T1000 (cell line): ENCODE measurements at places on chromosomes 1 and 21.

DNA sequence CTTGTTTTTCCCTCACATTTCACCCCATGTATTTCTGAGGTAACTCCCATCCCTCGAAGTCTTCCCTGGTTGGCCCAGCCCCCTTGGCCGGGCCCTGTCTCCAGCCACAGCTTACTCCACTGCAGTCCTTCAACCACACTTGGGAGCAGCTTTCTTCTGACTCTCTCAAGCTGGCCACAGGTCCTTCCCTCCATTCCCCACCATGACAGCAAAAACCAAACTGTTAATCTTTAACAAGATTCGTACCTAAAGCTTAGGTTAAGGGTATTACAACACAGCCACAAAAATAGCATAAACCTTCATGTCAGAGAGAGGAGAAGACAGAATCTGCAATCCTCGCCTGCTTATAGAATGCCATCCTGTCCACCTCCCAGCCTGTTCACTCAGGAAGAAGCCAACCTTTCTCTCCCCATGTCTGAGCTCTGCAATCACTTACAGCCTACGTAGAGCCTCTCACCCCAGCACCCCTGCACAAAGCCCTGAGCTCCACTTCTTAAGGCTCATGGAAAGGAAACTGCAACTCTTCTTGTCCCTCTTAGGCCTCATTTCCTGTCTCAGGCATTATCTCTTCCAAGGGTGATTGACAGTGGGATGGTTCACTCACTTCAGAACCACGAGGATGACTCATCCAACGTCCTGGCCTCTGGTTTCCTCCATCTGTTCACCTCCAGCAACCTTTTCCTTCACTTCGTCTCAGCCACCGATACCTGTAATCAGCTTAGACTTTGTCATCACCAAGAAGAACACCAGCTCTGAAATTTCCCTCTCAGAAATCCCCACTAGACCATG is 72.8 kb downstream of the CD2 start:
- DNase-seq = no peak

GRCh38 chr1:229759037-229759435 is 133.0 kb downstream of the URB2 start:
- DNase-seq = no peak

DNA sequence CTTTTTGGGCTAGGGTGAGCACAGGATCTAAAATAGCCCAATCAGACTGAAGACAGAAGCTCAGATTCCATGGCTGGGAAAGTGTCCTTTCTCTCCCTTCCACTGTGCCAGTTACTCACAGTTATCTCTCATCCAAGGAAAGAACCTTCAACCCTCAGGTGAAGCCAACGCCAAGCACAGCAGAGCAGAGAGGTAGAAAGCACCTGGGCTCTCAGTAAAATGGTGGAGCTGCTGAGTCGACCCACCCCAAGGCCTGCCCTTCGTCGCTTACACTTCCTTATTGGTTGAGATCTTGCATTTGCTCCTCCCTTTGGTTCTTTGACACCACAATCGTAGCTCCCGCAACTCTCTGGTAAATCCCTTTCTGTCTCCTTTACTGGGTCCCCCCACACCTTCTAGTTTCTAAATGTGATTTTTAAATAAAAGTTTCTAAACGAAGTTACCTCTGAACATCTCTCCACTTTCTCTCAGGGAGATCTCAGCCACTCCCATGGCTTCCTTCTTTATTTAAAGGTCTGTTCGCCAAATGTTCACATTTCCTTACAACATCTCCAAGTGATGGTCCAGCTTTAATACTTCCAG is 27.5 kb upstream of the SLC30A1 start:
- no peak for DNase-seq

- DNase-seq = no peak
Observed at GRCh38 chr1:174023440-174023839, 1.3 kb upstream of the RC3H1 start.

DNA sequence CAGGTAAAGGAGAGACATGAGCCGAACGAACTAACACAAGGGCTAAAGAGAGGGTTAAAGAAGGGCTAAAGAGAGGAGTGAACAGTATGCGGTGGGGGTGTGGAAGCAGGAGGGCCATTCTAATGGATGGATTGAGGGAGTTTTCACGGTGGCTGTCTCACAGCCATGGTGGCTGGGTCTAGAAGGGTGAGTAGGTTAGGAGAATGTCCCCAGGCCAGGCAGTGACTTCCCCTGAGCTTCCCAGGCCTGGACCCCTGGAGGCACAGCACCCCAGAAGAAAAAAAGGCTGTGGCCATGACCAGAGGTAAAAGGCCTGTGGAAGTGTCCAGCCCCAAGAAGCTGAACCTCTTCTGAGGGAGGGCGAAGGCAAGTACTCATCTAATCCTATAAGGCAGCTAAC is 3.6 kb downstream of the FNDC5 start:
- DNase-seq = no peak

DNA sequence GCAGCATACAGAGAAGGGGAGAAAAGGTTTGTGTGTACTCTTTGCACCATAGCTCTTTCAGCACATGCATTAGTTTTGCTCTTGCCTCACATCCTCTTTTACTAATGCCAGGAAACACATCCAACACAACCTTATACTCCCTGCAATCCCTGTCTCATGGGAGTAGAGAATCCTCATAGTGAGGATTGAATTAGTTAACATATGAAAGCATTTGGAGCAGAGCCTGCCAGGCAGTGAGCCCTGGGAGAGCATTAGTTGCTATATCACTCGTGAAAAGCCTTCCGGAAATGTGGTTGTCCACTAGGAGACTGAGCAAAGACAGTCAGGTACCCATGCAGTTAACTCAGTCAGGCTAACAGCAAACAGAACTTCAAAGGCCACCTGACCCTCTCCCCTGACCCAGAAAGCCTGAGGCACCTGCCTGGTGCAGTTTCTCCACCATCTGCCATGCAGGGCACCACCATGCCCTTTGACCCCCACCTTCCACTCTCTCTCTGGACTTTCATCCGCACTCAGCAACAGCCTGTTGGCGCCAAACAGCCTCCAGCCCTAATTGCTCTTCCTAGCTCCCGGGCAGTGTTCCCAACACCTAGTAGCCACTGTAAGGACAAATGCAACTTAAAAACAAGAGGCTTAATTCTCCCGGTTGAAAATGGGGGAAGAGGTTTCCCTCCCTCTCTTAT is 14.9 kb upstream of the AGT start:
- no peak for DNase-seq

DNA sequence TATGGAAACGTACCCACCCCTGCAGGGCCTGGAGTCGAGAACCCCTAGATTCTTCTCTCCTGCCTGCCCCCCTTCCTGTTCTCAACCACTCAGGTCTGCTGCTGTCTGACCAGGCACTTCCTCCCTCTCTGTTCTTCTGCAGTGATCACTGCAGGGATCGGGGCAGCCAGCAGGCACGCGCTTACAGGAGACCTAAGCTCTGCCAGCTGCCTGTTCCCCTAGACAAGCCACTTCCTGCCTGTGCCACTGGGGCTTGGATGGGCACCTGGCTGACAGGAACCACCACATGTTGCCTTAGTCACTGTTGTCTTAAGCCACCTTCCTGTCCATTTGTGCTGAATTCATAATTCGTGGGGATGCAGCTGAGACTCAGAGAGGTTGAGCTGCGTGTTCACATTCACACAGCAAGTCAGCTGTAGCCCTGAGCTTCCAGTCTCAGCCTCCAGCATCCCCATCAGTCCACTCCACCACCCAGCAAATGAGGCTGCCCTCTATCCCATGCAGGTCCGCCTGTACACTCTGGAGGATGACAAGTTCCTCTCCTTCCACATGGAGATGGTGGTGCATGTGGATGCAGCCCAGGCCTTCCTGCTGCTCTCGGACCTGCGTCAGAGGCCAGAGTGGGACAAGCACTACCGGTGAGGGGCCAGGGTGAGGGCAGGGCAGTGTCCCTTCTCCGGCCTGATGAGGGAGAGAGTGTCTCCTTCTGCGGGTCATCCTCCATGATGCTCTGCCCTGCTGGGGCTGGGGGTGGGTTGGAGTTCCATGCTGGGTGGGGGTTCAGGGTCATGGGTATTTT is 18.6 kb downstream of the FAM151A start:
- no peak for DNase-seq

DNA sequence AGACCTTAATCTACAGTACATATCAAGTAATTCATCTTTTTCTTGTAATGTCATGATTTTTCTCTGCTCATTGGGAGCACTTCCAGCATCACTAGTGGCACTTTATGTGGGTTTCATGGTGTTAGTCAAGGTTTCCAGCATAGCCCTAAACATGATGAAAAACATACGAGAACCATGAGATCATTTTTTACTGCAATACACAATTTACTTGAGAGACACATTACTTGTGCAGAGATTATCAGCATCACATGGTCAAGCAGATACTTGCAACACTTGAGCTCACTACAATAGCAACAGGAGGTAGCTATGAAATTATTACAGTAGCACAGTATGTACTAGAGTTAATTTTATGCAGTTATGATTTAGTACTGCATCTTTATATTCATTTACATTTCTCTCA is 36.4 kb downstream of the ITGB3BP start:
- DNase-seq = no peak

DNA sequence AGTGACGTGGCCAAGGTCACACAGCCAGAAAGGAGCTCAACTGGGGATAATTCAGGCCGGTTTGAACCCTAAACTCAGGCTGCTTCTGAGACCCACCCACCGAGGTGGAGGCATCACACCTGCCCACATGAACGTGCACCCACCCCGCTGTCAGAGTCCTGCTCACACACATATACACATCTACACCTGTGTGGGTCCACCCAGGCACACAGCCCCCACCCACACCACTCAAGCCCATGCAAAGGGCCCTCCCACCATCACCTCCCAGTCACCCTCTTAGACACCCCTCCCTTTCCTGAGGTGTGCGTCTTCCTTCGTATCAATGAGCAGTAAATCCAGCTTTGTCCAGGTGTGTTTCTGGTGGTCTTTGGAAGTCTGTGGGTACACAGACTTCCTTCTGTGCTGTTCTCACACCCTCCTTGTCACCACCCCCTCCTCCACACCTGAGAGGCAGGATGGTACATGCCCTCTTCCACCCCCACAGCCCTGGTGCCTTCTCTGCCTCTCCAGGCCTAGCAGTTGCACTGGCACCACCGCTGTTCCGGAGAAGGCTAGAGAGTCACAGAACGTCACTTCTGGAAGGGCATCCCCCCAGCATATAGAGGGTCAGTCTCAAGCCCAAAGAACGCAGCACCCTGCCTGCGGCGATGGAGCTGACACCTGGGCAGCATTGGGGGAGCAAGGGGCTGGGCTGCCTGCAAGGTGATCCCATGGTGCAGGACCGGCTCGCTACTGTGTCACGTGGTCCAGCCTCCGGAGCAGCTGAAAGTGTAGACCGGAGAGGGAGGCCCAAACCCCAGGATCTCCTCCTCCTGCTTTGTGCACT is 18.9 kb upstream of the FAM131C start:
- DNase-seq = no peak

- no peak for DNase-seq
Observed at GRCh38 chr1:18203645-18204044, 96.0 kb downstream of the IGSF21 start.
